Osteocyte (in vitro differentiated cells): ENCODE measurements at places on chromosomes 1 and 21. TPM values are rescaled to one million over a fixed set of nuclear protein-coding genes. Genes with fewer than 3 reads are reported as not detected.

- H3K36me3 ChIP-seq, result no peaks in the 10 kb centered on the region
- H3K4me1 ChIP-seq, result no peaks in the 10 kb centered on the region
- no peak within 1 kb of the TSS for H3K4me3 ChIP-seq
- no peak within 1 kb of the TSS for H3K27ac ChIP-seq
- DNase-seq, result no peak
- no peaks in the 10 kb centered on the region for H3K27me3 ChIP-seq
These were observed at the start of gene OR2L5 for GRCh38 chr1:248013229-248013710. TSS of gene OR2L5 (plus strand) at chr1:248013660. CDS start at chr1:248021948, 8,288 bp downstream.

GRCh38 chr1:37096523-37096922, 62.2 kb upstream of the GRIK3 start:
- H3K27me3 ChIP-seq, result no peaks in the 10 kb centered on the region
- H3K4me1 ChIP-seq, result no peaks in the 10 kb centered on the region

GRCh38 chr1:68036946-68037345, 13.5 kb downstream of the DIRAS3 start:
- DNase-seq, result no peak
- peaks cover 17% of the 10 kb centered on the region for H3K27me3 ChIP-seq
- no peak overlapping the region for H3K4me3 ChIP-seq
- no peaks in the 10 kb centered on the region for H3K36me3 ChIP-seq
- H3K27ac ChIP-seq, result no peak overlapping the region

CACNA1S gene
- not detected in 2 replicates for total RNA-seq

AJAP1 gene
- 0.35 and 0.65 TPM in 2 replicates for total RNA-seq

- no peak overlapping the region for H3K27ac ChIP-seq
- no peaks in the 10 kb centered on the region for H3K27me3 ChIP-seq
- H3K4me1 ChIP-seq, result no peaks in the 10 kb centered on the region
- no peak for DNase-seq
- H3K36me3 ChIP-seq, result no peaks in the 10 kb centered on the region
- H3K4me3 ChIP-seq, result no peak overlapping the region
These were observed 322.6 kb downstream of the HHIPL2 start for GRCh38 chr1:222225316-222225691.

DNA sequence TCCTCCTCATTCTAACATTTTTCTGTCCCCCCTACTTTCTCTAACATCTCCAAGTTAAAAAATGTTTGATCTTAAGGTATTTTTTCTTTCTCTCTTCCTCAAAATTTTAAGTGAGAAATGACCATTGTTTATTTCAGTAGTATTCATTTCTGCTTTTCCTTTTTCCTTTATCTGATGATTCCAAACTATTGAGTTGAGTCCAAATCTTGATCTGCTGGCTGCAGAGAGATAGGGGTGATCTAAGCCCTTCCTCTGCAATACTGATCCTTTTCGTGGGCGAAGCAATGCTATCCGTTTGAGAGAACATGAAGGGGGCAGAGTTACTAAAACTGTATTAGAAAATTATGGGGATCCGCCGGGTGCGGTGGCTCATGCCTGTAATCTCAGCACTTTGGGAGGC, 516 bp upstream of the NMNAT2 start:
- H3K4me3 ChIP-seq, result peak overlapping the region; percentile 74
- DNase-seq, result no peak
- H3K4me1 ChIP-seq, result peaks cover 22% of the 10 kb centered on the region
- H3K27ac ChIP-seq, result no peak overlapping the region

SLAMF1 gene
- total RNA-seq, result not detected in 2 replicates

- no peaks in the 10 kb centered on the region for H3K36me3 ChIP-seq
- DNase-seq, result no peak
- no peak overlapping the region for H3K27ac ChIP-seq
- no peak overlapping the region for H3K4me3 ChIP-seq
- peaks cover 27% of the 10 kb centered on the region for H3K27me3 ChIP-seq
These were observed 15.5 kb downstream of the NT5C1A start for GRCh38 chr1:39656391-39656790.

DNA sequence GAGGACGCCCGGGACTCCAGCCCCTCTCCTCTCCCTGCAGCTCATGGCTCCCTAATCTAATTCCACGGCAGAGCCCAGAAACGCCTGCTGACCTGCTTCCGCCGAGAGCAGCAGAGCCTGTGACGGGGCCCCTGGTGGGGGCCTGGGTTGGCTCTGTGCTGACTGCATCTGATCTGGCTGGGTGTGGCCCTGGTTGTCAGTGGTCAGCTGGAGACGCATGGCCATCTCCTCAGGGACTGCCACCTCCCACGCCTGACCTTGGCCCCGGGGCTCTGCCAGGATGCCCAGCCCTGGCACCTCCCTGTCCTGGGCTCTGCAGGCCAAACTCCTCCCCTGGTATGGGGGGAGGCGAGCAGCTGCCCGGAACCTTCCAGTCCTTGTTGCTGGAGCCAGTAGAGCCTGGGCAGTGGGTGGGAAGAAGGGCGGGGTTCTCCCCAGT, 1.1 kb upstream of the PLCH2 start:
- DNase-seq, result no peak
- H3K4me3 ChIP-seq, result peak overlapping the region; percentile 18
- no peaks in the 10 kb centered on the region for H3K27me3 ChIP-seq
- H3K36me3 ChIP-seq, result no peaks in the 10 kb centered on the region

DNA sequence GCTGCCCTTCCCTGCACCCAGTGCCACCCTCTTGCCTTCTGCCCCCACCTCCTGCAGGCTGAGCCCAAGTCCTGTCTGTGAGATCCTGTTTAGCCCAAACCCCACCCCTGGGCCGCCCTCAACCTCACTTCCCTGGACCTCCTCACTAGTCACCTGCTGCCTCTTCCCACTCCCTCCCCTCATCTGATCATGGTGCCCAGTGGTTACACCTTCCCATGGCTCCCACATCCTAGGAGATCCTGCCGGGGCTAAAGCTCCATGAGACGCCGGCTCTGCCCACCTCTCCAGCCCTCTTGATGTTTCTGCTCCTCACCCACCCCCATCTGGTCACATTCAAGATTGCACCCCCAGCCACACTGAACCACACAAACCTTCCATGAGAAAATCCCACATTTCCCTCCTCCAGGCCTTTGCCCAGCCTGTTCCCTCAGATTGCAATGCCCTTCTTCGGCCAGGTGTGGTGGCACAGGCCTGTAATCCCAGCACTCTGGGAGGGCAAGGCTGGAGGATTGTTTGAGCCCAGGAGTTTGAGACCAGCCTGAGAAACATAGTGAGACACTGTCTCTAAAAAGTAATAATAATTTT, 17.0 kb downstream of the TTC39A start:
- peaks cover 8% of the 10 kb centered on the region for H3K4me1 ChIP-seq
- H3K36me3 ChIP-seq, result no peaks in the 10 kb centered on the region
- no peak for DNase-seq
- H3K4me3 ChIP-seq, result no peak overlapping the region
- H3K27me3 ChIP-seq, result no peaks in the 10 kb centered on the region

- no peaks in the 10 kb centered on the region for H3K4me1 ChIP-seq
- no peak for DNase-seq
- no peaks in the 10 kb centered on the region for H3K27me3 ChIP-seq
- H3K36me3 ChIP-seq, result no peaks in the 10 kb centered on the region
These were observed 12.5 kb downstream of the MX1 start for GRCh38 chr21:41438425-41439113.

- no peaks in the 10 kb centered on the region for H3K27me3 ChIP-seq
- peaks cover 12% of the 10 kb centered on the region for H3K36me3 ChIP-seq
- H3K4me1 ChIP-seq, result peaks cover 44% of the 10 kb centered on the region
- peak overlapping the region; percentile 79 for H3K27ac ChIP-seq
These were observed 184.5 kb downstream of the DHRS3 start for GRCh38 chr1:12433323-12434053.

DNA sequence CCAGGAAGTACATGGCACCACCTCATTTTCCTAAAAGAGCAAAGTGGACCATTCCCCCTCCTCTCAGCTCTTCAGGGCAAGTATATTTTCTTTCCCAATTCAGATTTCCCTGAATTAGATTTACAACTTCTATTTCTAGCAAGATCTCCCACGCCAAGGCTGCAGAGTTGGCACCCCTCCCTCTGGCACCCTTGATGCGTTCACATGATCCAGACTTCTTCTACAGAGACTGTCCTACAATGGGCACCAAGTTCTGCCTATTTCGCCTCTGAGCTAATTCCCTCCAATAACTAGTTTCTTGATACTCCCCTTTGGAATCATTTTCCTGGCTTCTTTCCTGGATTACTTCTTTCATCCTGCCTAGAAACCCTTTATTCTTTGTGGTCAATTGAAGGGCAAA, 122.0 kb downstream of the CDC7 start:
- no peak for DNase-seq
- H3K27me3 ChIP-seq, result no peaks in the 10 kb centered on the region
- H3K36me3 ChIP-seq, result no peaks in the 10 kb centered on the region
- no peak overlapping the region for H3K4me3 ChIP-seq
- no peak overlapping the region for H3K27ac ChIP-seq

CFAP107 gene
- not detected in 2 replicates for total RNA-seq

DNA sequence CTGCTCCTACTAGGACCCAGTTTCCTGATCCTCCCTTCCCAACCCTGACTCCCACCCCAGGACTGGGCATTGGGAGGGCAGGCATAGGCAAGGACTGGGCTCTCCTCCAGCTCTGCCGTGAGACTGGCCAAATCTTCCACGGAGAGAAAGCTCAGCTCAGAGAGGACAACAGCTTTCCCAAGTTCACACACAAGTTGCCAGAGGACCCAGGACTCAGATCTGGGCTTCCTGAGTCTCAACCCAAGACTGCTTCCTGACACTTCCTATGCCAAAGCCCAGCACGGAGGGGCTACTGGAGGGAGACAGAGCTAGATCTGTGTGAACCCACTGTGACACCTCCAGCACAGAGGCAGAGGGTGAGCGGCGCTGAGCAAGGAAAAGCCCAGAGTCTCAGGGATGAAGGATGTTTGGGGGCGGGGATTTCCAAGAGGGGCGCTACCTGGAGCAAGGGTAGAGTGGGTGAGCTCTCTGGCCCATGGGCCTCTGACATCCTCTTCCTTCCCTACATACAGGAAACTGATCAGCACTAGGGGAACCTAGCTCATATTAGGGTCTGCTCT, 7.1 kb downstream of the PDZK1IP1 start:
- H3K27me3 ChIP-seq, result peaks cover 5% of the 10 kb centered on the region
- H3K36me3 ChIP-seq, result no peaks in the 10 kb centered on the region
- DNase-seq, result peak; percentile 75
- no peak overlapping the region for H3K4me3 ChIP-seq

- no peaks in the 10 kb centered on the region for H3K27me3 ChIP-seq
- no peak overlapping the region for H3K4me3 ChIP-seq
- no peaks in the 10 kb centered on the region for H3K36me3 ChIP-seq
- peaks cover 10% of the 10 kb centered on the region for H3K4me1 ChIP-seq
- no peak overlapping the region for H3K27ac ChIP-seq
- no peak for DNase-seq
These were observed 20.6 kb downstream of the KPNA6 start for GRCh38 chr1:32128479-32128878.

SYT14 gene
- total RNA-seq, result 0.10 and 0.16 TPM in 2 replicates

- peak; percentile 23 for DNase-seq
- peaks cover 3% of the 10 kb centered on the region for H3K4me1 ChIP-seq
- H3K27ac ChIP-seq, result no peak overlapping the region
- peaks cover under 1% of the 10 kb centered on the region for H3K36me3 ChIP-seq
- H3K4me3 ChIP-seq, result no peak overlapping the region
These were observed 21.4 kb downstream of the SEC16B start for GRCh38 chr1:177948336-177948972.

TMEM269 gene
- total RNA-seq, result 0.21 and 0.67 TPM in 2 replicates

DNA sequence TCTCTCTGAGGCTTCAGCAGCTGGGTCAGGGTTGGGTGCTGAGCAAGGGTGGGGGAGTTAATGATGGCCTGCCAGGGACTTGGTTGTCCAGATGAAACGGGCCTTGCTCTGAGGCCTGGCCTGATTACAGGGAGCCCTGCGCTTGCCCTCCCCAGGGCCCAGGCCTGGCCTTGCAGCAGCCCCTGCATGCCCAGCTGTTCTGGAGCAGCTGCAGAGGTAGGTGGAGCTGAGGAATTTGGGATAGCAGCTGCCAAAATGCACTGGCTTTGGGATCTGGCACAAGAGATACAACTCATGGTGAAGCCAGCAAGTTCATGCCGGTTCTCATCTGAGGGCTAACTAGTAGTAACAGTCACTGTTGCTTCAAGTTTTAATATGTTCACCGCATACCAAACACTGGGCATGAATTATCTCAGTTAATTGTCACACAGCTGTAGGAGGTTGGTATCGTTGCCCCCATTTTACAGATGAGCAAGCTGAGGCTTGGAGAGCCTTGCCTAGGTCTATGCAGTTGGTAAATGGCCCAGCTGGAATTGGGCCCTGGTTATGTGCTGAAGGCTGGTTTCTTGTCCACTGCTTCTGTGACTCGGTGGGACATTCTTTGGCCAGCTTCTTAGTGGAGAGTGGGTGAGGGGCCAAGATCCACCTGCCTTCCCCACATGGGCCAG, 7.3 kb upstream of the SERINC2 start:
- no peaks in the 10 kb centered on the region for H3K36me3 ChIP-seq
- no peak overlapping the region for H3K4me3 ChIP-seq
- H3K27me3 ChIP-seq, result peaks cover 14% of the 10 kb centered on the region
- H3K27ac ChIP-seq, result no peak overlapping the region

PRAMEF12 gene
- total RNA-seq, result not detected in 2 replicates

- no peak overlapping the region for H3K27ac ChIP-seq
- no peaks in the 10 kb centered on the region for H3K36me3 ChIP-seq
- H3K4me1 ChIP-seq, result peaks cover 27% of the 10 kb centered on the region
- peaks cover 23% of the 10 kb centered on the region for H3K27me3 ChIP-seq
- H3K4me3 ChIP-seq, result no peak overlapping the region
These were observed 8.4 kb upstream of the ZNF697 start for GRCh38 chr1:119656410-119656955.

AGT gene
- 25.6 and 30.1 TPM in 2 replicates for total RNA-seq

- H3K4me3 ChIP-seq, result no peak overlapping the region
- H3K27me3 ChIP-seq, result no peaks in the 10 kb centered on the region
- DNase-seq, result no peak
- no peaks in the 10 kb centered on the region for H3K36me3 ChIP-seq
- no peak overlapping the region for H3K27ac ChIP-seq
These were observed 494.6 kb upstream of the RUNX1 start for GRCh38 chr21:35543746-35544145.

GFI1 gene
- total RNA-seq, result 0.11 and 0.18 TPM in 2 replicates

DNA sequence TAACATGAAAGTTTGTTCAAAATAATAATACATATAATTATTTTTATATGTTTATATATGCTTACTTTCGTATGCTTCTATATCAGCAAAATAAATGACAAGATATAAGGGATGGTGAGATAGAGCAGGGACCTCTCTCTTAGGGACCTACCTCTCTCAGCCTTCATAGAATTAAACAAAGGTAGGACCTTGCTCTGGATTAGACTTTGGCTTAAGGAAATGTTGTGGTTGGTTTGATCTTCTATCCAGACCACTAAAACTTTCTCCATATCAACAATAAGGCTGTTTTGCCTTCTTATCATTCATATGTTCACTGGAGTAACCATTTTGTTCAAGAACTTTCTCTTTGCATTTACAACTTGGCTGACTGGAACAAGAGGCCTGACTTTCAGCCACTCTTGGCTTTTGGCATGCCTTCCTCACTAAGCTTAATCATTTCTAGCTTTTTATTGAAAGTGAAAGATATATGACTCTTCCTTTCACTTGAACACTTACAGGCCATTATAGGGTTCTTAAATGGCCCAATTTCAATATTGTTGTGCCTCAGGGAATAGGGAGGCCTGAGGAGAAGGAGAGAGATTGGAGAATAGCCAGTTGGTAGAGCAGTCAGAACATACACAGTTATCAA, 14.4 kb downstream of the FRRS1 start:
- peaks cover 3% of the 10 kb centered on the region for H3K4me1 ChIP-seq
- no peak overlapping the region for H3K4me3 ChIP-seq
- no peak overlapping the region for H3K27ac ChIP-seq
- no peak for DNase-seq
- H3K27me3 ChIP-seq, result no peaks in the 10 kb centered on the region
